NCI-H1105 treated with DMSO at 0.1 percent for 48 hours (cell line): ENCODE measurements at places on chromosomes 5 and 9.

DNA sequence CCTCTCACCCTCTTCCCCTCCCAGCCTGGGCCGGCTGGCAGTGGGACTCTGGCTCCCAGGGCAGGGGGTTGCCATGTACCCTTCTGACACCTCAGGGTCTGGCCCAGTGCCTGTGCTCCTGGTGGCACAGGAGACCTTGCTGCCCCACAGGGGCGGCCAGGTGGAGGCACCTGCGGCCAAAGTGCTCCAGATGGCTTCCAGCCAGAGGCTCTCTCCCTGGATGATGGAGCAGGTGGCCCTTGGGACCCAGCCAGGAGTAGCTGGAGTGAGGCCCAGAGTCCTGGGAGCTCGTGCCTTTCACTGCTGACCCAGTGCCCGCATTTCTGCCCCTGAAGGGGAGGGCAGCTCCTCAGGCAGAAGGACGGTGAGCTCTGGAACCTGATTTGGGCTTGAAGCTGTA lies 87.3 kb downstream of the NTNG2 start:
- DNase-seq, result peak; percentile 68

DNA sequence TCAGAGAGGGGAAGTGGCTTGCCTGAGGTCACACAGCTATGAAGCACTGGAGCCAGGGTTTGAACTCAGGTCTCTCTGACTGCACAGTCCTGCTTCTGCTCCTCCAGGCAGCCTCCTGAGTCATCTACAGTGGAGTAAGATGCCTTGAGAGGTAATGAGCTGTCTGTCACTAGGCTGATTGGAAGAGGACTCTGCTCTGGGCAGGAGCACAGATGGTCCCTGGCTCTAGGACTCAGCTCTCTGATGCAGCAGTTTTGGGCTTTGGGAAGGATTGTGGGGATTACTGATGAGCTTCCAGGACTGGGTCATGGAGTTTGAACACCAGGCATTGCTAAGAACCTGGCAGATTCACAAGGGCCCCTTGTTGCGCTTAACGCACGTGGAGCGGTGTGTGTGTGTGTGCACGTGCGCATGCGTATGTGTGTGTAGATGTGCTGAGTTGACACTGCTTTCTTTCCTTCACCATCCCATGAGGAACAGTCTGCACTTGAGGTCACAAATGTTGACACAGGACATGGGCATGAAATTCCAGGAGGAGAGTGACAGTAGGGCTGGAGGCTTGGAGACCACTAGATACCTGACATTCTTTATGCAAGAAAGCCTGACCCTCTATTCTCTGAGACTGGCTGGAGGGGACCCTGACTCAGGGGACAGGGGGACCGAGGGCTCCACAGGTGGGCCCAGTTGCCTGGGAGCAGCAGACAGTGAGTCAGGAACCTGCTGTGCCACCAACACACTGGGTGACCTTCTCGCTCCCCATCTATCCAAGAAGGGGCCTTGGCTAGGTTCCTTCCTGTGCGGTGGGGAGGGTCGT lies 170.5 kb downstream of the RGS3 start:
- no peak for DNase-seq

DNA sequence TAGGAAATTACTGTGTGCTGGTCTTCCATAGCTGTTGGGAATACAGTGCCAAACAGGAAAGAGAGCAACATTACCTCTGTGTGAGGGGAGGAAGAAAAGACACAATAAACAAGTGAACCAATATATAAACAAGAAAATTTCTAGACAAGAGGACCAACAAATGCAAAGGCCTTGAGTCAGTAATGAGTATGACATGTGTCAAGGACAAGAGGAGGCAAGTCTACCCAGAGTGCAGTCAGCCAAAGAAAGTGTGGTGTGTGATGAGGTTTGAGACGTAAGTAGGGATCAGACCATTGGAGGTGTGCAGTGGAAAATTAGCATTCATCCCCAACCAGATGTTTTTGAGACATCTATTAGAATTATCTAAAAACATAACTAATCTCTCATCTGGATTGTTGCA lies 69.5 kb upstream of the CDH6 start:
- no peak for DNase-seq

DNA sequence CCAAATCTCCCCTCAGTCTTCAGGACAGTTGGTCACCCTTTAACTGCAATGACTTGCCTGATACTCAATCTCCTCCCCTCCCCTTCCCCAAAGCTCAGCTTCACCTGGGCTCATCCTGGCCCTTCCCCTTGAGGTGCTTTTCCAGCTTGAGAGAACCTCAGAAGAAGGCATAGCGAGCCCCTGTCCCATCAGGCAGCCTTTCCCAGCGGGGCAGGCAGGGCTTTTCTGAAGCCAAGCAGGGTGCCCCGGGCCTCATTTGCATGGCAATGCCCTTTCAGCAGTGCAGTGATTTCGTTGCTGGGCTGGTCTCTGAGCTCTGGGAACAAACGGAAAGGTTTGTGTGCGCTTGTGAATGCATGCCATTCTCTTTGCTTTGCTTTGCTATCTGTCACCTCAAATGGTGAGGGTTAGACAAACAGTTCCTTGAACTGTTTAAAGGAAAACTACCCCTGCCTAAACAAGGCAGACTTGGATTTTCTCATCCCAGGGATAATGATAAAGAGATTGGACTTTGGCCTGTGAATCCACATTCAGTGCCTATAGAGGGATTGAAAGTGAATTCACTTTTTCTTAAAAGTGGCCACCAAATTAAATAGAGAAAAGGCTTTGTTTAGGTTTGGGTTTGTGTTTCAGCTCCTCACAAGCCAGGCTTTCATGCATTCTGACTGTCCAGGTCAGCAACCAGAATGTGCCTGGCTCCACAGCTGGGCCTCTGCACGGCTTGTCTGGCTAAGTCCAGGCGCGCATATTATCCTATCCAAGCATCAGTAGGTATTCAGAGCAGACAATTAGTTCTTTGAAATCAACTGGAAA lies 165.3 kb downstream of the ZNF608 start:
- no peak for DNase-seq

DNA sequence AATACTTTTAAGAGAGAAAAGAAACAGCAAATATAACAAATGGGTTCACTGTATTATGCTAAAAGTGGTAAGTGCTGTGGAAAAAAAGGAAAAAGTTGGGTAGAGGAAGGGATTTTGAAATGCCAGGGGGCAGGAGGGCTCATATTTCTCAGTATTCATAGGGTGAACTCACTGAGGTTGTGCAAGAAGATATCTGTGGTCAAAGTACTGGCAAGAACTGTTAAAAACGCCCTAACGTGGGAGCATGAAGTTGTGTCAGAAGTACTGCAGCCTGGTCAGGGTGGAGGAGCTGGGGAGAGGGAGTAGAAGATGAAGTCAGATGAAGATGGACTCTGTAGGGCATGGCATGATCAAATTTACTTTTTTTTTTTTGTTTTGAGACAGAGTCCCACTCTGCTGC lies 31.2 kb upstream of the SLC28A3 start:
- DNase-seq, result no peak

- no peak for DNase-seq
These were observed 8.9 kb upstream of the MYO10 start for GRCh38 chr5:16944816-16945562.

DNA sequence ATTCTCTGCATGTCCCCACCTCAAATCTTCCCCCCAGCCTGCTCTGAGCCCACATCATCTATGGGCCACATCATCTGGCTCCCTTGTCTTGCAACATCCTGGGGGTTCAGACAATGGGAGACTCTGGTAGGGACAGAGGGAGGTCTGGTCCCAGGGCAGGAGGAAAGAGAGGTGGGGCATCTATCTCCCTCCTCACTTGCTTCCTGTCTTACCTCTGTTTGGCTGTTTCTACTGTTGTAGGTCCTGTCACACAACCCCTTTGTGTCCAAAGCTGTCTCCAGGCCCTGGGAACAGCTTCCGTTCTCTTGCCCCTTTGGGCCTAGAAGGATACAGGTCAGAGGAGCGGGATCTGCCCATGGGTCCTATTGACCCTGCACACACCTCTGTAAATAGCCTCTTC lies 227.2 kb downstream of the NSG2 start:
- no peak for DNase-seq

- DNase-seq, result no peak
These were observed 466.0 kb upstream of the ADAMTS16 start for GRCh38 chr5:4674166-4674565.

- DNase-seq, result no peak
These were observed 8.4 kb upstream of the FSD1L start for GRCh38 chr9:105439428-105439827.

- DNase-seq, result no peak
These were observed 154.0 kb upstream of the ADAMTSL1 start for GRCh38 chr9:18319918-18320445.

- peak; percentile 67 for DNase-seq
These were observed 2.0 kb upstream of the ADAMTS6 start for GRCh38 chr5:65483546-65484346.

- no peak for DNase-seq
These were observed 197.5 kb downstream of the KIAA0825 start for GRCh38 chr5:94420885-94421284.

GRCh38 chr5:132979367-132979940 lies 16.0 kb upstream of the AFF4 start:
- no peak for DNase-seq

GRCh38 chr5:180594311-180595045 lies 3.2 kb upstream of the SCGB3A1 start:
- no peak for DNase-seq

DNA sequence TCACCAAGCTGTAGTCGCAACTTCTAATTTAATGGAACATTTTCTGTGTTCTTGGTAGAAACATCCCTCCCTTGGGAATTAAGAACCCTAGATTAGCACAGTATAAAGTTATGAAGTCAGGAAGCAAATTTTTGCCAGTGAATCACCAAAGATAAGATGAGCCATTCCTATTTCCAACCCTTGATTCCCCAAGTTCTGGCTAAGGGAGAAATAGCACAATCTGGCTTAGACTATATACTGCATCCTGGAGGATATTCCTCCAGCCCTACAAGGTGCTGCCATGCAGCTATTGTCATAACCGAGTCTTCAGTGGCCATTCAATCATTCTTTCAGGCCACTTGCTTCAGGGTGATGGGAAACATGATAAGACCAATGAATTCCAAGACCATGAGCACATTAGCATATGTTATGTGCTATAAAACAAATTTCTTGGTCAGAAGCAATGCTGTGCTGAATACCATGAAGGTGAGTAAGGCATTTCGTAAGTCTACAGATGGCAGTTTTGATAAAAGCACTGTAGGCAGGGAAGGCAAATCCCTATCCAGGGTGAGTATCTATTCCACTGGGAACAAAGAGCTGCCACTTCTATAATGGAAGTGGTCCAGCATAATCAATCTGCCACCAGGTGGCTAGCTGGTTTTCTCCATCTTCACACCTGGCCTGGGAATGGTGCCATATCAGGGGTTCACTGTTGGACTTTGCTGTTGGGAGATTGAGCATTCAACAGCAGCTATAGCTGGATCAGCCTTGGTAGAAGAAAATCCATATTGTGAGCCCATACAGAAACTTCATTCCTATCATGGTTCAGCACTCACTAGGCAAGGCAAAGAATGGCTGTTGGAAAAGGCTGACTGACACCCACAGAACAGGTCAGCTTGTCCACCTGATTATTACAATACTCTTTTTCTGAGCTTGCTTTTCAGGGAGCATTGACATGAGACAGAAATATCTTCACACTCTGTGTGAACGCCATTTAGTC lies 19.6 kb upstream of the ARL15 start:
- peak; percentile 13 for DNase-seq

DNA sequence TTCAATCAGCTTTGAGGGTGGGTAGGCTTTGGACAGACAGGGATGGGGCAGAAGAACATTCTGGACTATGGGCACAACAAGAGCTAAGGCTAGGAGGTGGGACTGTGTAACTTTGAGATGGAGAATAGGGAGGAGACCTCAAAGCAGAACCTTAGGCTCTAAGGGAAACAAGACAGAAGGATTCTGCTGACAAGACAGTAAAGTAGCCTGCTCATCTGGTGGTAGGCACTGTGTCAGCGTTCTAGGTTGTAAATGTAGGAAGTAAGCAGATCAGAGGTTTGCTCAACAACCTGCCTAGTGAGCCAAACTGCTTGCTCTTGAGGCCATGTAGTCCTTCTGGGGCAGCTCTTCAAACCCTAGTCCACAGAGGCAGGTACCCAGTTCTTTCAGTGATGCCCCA lies 15.0 kb upstream of the IL12B start:
- DNase-seq, result no peak

DNA sequence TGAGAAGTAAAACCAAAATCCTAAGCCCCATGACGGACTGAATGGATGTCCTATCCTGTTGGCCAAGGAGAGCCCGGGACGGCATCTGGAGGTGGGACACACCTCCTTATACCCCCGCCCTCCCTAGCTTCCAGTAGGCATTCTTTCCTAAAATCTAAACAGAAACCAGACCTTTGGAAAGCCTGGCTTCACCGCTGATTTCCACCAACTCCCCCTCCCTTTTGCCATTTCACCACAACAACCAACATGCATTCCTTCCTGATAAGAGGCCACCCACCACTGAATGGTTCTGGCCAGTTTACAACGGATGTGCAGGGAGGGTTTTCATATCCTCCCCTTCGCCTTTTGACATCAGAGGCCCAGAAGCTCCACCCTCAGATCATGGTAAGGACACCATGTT lies 9.2 kb upstream of the RARS1 start:
- no peak for DNase-seq

- peak; percentile 70 for DNase-seq
These were observed 19.4 kb downstream of the NR2F1 start for GRCh38 chr5:93602241-93603077.

DNA sequence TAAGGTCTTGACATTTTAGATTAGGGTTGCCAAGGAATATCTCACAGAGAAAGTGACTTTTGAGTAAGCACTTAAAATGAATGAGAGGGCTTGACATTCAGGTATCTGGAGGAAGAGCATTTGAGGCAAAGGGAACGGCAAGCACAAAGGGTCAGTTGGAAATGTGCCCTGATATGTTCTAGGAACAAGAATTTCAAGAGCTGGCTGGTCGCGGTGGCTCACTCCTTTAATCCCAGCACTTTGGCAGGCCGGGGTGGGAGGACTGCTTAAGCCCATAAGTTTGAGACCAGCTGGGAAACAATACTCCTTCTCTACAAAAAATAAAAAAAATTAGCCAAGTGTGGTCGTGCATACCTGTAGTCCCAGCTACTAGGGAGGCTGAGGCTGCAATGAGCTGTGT lies 16.5 kb downstream of the KIAA1958 start:
- DNase-seq, result no peak
